Right hindlimb (tissue), 1 donor: ENCODE measurements at places on chromosomes 5 and 9.

DNA sequence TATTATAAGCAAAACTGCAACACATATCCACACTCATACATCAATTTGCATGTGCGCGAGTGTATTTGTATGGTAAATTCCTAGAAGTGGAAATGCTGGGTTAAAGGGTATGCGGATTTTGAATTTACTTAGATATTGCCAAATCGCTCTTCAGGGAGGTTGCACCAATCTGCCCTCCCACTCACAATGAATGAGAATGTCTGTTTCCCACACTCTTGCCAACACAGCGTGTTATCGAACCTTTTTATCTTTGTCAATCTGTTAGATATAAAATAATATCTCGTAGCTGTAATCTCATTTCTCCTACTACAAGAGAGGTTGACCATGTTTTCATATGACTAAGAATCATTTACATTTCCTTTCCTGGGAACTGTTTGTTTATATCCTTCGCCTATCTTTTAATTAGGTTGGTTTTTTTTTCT, 35.7 kb downstream of the LHX2 start:
- DNase-seq, result no peak

DNA sequence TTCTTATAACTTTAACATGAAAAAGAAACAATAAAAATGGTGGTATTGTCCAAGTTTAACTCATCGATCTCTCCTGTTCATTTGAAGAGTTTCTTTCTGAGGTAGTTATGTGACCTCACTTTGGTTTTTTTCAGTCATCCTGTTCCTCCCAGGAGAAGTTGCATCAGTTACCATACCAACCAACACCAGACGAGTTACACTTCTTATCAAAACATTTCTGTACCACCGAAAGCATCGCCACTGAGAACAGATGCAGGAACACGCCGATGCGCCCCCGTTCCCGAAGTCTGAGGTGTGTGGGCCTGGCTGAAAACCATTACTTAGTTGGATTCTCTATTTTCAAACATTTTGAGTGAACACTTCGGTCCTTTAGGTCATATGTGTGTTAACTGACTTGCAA, 96.3 kb downstream of the CD180 start:
- DNase-seq, result no peak

GRCh38 chr5:180394031-180394636, 41.0 kb upstream of the GFPT2 start:
- no peak for DNase-seq

DNA sequence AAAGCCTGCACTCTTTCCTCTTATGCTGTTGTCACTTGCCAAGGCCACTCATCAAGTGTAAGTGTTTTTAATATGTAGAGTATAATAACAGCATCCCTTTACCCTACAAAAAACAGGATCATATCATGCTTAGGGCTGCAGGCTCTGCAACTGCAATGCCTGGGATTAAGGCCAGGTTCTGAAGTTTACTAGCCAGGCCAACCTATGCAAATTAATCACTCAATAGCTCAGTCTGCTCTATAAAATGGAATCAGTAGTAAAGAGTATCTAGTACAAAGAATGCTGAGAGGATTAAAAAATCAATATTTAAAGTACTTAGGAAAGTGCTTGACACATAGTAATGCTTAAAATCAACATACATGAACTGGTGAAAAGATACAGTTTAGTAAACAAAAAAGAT, 253.3 kb downstream of the EDIL3 start:
- no peak for DNase-seq

DNA sequence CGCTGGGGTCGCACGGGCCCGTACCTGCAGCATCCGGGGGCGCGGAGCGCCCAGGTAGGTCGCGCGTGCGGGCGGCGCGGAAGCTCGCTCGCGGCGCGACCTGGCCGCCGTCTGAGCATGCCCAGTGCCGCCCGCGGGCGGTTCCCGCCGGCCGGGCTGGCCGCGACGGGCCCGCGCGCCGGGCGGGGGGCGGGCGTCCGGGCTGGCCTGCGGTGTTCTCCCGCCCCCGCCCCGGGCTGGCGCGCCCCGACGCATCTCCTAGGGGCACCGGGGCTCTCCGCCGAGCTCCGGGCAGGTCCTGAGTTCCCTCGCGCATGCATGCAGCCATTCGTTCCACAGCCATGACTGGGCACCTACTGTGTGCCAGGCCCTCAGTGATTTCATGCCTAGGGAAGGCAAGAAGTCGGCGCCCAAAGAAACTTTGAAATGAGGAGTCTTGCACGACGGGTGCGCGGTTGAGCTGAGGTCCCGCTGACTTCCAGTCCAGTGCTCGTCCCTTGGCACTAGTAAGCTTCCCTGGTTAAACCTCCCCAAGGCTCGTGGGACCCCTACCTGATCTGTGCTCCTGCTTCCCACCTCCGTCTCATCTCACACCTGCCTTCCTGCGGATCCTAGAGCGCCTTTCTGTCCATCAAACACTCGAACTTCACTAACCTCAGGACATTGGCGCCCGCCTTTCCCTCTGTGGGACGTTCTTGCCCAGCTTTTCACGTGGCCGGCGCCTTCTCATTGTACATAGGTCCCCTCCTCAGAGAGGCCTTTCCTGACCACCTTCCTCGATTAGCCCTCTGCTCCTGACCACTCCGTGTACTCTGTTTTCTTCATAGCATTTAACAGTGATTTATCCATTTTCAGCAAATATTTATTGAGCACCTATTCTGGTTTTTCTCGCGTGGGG, at the start of gene PTPN3:
Gene PTPN3, minus strand, starts transcription at position 113 of the 898 bp plus-strand sequence. CDS start 34,873 bp downstream, outside the sequence.
- no peak for DNase-seq

DNA sequence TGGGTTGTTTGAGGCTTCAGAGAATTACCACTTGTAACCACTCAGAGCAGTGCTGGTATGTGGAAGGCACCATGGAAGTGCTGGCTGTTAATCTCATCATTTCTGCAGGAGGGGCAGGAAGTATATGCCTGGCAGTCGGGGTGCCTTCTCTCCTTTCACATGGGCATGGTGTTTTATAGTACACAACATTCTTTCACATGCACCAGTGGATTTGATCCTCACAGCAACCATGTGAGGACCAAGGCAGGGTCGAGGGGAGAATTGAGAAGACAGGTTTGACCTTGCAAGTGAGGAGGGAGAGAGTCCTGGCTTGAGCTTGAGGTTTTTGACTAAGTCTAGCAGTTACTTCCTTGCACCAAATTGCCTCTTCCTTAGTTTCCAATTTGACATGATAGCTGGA, 38.0 kb upstream of the TRPC7 start:
- DNase-seq, result no peak

DNA sequence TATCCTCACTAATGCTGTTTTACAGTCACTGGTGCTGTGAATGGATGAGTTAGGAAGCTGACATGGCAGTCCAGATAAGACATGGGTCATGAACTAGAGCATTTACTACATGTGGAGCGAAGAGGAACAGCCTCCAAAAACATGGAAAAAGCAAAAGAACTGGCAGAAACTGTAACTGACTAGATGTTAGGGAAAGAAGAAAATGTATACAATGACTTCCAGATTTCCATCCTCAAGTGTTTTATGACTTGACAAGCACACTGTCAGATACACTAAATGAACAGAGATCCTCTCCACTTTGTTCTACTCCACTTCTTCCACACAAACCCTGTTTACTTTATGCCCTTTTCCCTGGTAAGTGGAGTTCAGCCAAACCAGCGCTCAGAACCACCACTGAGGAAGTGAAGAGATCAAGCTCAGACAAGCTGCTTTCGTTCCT, 11.5 kb downstream of the HMGCS1 start:
- DNase-seq, result no peak

GRCh38 chr9:133463864-133464615, 4.3 kb downstream of the CACFD1 start:
- DNase-seq, result no peak

- DNase-seq, result no peak
Measured at GRCh38 chr5:116583862-116584222, 9.2 kb upstream of the SEMA6A start.

DNA sequence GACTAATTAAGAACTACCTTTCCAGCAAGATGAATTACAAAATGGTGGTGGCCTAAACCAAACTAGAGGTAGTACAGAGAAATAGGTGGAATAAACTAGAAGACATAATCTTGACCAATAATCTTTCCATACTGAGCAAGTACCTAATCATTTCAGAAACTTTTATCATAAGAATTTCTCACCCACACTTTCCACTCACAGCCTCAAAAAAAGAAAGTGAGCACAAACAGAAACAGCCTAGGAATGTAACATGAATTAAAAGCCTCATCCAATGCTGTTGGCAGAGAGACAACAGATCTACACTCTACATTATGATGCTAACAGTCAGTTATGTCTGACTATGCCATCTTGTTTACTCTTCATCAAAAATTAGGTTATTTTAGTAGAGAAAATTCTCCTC, 1.3 kb downstream of the RNF38 start:
- DNase-seq, result no peak

DNA sequence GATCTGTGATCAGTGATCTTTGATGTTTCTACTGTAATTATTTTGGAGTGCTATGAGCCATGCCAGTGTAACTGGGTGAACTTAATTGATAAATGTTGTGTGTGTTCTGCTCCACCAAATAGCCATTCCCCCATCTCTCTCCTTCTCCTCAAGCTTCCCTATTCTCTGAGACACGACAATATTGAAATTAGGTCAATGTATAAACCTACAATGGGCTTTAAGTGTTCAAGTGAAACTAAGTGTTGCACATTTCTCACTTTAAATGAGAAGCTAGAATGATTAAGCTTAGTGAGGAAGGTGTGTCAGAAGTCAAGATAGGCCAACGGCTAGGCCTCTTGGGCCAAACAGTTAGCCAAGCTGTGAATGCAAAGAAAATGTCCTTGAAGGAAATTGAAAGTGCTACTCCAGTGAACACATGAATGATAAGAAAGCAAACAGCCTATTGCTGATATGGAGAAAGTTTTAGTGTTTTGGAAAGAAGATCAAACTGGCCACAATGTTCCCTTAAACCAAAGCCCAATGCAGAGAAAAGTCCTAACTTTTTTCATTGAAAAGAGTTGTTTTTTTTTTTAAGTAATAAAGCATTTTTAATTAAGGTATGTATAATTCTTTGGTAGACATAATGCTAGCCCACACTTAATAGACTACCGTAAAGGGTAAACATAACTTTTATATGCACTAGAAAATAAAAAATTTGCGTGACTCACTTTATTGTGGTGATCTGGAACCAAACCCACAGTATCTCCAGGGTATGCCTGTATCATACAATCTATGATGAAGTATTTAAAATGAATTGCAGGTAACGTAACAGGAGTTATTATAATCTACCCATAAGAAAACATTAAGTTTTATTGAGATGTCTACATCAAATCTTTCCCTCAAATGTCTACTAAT, 42.5 kb upstream of the ALDH1A1 start:
- no peak for DNase-seq

- peak; percentile 24 for DNase-seq
Measured at GRCh38 chr9:112705768-112706427, 12.0 kb downstream of the INIP start.

GRCh38 chr9:72412483-72413040, 47.6 kb upstream of the ZFAND5 start:
- DNase-seq, result no peak

DNA sequence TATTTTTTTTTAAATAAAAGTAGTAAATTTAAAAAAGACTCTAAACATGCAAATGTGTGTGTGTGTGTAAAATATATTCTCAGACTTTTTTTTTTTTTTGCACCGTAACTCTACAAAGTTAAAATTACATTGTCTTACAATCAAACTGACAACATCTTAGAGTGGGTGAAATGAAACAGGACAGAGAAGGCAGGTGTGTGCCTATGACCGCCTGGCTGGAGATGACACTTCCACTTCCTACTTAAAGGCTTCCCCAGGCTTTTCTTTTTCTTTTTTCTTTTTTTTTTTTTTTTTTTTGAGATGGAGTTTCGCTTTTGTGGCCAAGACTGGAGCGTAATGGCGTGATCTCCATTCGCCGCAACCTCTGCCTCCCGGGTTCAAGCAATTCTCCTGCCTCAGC, 2.7 kb upstream of the AK1 start:
- no peak for DNase-seq

- DNase-seq, result peak; percentile 69
Measured at GRCh38 chr5:56075361-56075760, 80.6 kb upstream of the IL6ST start.
